ENCODE measurements at places on chromosomes 2 and 18.
A peak's percentile ranks its signal among the peaks of the same experiment; 100 is the strongest.

DNA sequence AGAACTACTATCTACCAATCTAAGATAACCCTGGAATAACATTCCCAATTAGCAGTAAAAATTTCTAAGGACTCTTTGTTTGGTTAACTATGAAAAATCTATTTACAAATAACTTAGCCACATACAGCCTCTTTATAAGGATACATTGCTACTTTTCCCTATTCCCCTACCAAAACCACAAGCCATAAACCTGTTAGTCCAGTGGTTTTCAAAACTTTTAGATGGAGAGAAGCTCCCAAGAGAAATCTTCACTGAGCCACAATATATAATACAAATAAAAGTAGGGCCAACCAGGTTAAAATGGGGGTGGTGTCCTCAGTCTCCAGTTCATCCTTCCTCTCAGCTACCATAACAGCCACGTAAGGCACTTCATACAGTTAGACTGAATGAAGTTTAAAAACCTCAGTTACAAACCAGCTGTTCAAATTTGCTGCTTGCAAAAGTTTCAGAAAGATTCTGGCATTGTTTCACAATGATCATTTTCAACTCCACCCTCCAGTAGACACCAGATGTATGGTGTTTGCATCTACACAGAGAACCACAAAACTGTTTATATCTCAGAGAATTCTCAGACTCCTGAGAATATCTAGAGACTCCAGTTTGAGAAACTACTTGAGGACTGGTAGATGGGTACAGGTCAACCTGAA, 26.0 kb downstream of the SOS1 start:
- DNase-seq, result peak; percentile 31

GRCh38 chr2:37639631-37640030, 31.8 kb downstream of the CDC42EP3 start:
- no peak for DNase-seq

- DNase-seq, result no peak
Measured at GRCh38 chr2:162677476-162677875, 161.1 kb downstream of the KCNH7 start.

GRCh38 chr2:8549273-8549922, 132.5 kb upstream of the ID2 start:
- no peak for DNase-seq

DNA sequence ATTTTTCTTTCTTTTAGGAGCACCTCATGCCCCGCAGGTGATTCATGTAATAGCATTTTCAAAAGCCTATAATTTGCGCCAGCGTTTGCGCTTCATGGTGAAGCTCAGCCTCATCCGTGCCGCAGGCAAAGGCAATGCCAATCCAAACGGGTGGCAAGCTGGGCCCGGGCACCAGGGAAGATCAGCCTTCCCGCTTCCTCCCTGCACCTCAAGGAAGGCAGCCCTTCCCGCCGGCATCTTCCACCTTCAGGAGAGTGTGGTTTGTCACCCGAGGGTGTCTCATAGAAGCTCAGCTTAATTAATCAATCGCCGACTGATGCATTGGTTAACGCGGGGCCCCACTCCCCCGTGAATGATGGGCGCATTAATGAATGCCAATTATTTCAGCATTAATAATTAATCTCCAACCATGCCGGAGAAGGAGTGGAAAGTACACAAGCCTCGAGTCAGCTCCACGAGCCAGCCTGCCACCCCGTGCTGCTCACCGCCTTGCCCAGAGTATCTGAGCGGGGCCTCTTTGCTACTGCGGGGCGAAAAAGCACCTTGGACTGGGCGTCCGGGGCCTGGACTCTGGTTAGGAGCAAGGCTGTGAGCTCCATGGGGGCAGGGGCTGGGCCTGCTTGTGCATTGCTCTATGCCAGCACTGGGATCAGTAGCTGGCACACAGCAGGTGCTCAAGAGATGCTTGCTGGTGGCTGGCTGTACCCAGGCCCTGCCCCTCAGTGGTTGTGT, 13.0 kb downstream of the INHBB start:
- DNase-seq, result no peak

DNA sequence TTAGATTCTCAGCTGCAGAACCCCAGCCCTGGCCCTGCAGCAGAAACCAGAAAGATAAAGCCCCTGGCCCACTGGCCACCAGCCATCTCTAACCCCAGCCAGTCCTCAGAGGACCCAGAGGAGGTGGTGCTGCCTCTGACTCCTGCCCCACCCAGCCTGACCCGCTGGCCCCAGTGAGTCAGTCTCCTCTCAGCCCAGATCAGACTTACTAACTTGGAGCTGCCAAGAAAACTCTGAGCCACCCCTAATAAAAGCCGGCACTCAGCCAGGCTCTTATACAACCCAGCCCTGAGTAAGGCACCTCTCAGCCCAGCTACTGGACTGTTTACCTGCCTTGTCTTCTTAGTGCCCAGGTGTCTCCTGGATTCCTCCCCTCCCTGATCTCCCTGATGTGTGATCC, 2.0 kb downstream of the SLC14A2 start:
- no peak for DNase-seq

GRCh38 chr2:239720361-239721360, 304.5 kb downstream of the NDUFA10 start:
- DNase-seq, result no peak

DNA sequence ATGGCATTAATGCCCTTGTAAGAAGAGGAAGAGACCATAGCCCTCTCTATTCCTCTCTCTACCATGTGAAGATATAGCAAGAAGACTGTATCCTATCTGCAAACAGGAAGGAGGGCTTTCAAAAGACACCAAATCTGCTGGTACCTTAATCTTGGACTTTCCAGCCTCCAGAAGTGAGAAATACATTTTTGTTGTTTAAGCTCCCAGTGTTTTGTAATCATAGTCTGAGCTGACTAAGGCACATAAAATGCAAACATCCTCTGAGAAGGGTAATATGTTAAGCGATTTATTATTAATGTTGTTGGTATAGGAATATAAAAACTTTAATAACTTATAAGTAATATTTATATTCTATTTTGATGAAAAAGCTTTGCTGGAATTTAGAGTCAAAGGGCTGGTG, 559.8 kb downstream of the SUCLG1 start:
- DNase-seq, result no peak

DNA sequence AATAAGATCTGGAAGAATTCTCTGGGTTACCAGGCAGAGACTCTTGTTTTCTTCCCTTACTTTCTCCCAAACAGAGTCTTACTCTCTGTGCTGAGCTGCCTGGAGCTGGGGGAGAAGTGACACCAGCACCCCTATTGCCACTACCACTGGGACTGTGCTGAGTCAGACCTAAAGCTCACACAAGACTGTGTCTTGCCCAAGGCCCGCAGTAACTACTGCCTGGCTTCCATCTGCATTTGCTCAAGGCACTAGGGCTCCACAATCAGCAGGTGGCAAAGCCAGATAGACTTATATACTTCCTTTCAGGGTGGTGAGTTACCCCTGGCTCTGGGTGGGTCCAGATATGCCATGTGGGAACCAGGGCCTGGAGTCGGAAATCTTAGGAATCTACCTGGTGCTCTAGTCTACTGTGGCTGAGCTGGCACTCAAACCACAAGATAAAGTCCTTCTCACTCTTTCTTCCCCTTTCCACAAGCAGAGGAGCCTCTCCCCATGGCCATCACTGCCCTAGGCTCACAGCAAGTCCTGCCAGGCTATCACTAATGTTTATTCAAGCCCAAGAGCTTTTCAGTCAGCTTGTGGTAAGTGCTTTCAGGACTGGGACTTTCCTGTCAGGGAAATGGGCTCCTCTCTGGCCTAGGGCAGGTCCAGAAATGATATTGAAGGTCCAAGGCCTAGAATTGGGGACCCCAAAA, 27.6 kb upstream of the SERPINB2 start:
- DNase-seq, result no peak

DNA sequence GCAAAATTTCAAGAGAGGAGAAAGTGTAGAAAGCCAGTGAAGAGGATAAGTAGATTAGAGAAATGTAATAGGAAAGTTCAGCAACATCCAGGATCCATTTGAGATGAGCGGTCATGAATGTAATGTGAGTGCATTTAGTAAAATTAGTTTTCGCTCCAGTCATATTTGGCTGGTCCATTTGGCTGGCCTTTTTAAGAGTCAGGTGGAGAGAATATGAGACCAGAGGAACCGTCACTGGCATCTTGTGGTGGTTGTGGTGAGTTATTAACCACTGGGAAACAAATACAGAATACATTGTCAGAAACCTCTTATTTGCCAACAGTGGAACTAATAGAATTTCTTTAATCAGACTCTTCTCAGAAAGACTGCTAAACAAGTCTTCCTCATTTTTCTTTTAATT, 1064.3 kb upstream of the CDH2 start:
- DNase-seq, result no peak

DNA sequence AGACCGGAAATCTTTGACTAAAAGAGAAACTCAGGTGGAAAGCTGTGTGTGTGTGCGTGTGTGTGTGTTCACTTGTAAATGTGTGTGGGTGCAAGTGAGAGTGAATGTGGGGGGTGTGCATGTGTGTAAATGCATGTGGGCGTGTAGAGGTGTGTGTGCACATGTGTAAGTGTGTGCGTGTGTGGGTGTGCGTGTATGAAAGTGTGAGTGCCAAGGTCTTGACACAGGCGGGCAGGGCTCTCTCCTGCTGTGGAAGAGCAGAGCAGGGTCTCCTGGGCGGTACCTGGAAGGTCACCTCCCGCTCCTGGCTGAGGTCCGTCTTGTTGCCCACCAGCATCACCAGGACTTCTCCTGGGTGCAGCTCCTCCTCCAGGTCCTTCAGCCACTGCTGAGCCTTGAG, 10.6 kb downstream of the PRLH start:
- DNase-seq, result no peak

DNA sequence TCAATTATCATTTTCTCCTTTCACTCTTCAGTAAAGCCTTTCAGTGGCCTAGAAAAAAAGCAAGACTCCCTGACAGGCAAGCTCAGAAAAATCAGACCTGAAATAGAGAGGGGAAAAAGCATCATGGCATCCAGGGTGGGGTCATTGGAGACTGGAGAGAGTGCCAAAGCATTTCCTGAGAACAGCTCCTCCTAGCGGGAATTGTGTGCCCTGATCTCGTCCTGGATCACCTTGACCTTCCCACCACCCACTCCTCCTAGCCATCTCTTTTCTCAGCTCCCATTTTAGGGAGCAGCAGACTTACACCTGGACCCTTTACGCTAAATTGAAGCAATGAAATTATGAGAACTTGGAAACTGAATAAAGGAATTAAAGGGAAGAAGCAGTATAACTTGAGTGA, 176.6 kb downstream of the VWC2L start:
- DNase-seq, result no peak

- DNase-seq, result no peak
Measured at GRCh38 chr2:66899109-66899508, 464.2 kb downstream of the MEIS1 start.

DNA sequence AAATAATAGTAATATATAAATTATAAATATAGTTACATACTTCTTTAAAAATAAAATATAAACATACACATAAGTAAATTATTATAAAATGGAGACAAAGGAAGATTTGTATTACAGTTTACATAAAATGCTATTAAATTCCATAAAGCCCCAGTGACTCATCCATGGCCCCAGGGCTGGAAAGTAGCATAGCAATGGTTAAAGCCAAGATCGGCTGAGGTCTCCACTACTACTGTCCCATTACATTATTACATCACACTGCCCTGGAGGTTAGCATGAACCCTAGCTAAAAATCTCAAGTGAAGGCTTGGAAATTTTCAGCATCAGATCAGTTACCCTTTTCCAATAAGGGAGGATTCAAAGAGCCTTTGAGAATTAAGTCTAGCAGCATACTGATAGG, 936.2 kb downstream of the DSC3 start:
- no peak for DNase-seq

DNA sequence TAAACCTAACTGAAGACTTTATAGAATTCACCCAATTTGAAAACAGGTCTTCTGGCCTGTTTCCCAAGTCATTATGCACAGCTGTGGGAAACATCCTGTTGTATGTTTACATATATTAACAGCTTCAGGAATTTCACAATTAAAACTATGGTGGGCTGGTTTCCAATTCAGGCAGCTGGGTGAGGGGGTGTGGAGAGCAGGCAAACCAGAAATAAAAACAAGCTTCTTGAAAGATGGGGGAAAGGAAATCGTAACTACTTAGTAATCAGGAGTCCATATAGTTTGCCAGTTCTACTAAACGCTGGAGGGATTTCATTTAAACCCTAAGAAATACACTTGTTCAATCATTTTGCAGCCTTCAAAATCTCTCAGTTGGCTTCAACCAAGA, 22.8 kb downstream of the ATP8B1 start:
- no peak for DNase-seq

DNA sequence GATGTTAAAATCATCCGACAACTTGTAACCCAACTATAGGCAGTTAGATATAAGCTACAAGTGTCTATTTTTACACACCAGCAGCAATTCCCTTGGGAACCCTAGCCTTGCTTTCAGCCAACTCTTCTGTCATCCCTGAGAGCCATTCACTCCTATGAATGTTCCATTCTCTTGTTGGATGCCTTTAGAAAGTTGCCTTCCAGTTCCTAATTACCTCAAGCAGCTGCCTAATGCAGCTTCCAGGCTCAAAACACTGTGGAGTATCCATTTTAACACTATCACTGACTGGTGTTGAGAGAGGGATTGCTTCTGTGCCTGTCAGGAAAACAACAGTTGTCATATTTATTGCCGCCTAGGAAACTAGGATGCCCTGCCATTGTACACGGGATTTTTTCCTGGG, 402.0 kb upstream of the ACVR2A start:
- DNase-seq, result no peak

GRCh38 chr18:46252759-46253158, 148.6 kb downstream of the HAUS1 start:
- no peak for DNase-seq

DNA sequence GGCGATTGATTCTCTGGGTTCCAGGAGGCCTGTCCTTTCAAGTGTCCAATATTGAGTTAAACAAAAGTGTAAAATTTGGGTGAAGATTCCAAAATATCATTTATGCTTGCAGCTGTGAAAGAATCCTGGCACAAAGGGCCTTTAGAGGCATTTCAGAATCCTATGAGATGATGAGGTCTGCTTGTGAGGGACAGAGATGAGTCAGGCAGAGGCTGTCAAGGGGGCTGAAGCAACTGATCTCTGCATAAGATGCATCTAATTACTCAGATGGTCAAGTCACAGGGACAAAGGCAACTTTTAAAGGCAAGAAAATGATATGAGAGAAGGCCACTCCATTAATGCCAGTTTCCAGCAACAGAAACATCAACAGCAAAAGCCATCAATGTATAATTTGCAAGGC, 78.8 kb downstream of the FHOD3 start:
- DNase-seq, result no peak

GRCh38 chr2:49359721-49360406, 205.5 kb upstream of the FSHR start:
- no peak for DNase-seq

DNA sequence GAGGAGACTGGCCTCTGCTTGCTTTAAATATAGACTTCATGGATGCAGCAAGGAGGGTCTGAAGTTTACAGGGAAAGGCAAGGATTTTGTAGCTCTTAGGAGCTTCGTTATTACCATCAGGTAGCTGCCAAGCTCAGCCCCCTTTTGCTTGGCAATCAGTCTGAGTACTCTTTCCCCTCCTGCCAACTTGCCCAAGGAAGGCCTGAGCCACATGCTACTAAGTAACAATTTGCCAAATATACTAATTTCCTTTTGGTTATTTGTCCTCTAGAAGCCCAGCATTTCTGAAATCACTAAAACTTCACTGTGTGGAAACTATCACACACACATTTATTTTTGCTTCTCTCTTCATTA, 85.5 kb upstream of the ITPRID2 start:
- no peak for DNase-seq

All from GM19239 (cell line).